ENCODE measurements at places on chromosomes 1 and 21.

GRCh38 chr1:231625975-231626534, 535 bp upstream of the DISC1 start:
- DNase-seq = no peak

DNA sequence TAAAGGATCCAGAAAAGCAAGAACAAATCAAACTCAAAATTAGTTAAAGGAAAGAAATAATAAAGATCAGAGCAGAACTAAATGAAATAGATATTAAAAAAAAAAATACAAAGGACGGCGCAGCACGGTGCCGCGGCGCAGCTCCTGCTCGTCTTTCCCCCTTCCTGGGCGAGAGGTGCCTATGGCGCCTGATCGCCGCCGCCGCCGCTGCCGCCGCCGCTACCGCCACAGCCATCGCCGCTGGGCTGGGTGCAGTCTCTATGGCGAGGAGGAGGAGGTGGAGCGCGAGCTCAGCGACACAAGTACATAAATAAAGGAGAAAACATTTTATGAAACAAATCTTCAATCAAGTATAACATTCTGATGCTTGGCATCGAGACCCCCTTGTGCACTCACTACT, 77.6 kb upstream of the VANGL1 start:
- no peak for DNase-seq

GRCh38 chr1:4418021-4418420, 236.4 kb upstream of the AJAP1 start:
- no peak for DNase-seq

DNA sequence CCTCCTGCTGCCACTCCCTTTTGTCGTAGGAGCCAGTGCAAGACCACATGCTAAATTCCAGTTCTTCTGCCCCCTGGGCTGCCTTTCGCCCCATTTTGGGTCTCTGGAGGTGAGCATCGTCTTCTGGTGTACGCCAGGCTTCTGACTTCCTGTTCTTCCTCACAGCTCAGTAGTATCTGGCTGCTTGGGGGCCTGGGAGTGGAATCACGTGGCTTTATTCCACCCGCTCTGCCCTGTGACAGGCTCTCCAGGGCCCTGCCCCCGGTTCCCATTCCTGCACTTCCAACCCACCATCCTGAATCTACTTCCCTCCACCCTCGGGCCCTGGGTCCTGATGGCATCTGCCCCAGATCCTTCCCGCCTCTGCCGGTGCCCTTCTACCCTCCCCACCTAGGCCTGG, 3.6 kb downstream of the NFASC start:
- no peak for DNase-seq

DNA sequence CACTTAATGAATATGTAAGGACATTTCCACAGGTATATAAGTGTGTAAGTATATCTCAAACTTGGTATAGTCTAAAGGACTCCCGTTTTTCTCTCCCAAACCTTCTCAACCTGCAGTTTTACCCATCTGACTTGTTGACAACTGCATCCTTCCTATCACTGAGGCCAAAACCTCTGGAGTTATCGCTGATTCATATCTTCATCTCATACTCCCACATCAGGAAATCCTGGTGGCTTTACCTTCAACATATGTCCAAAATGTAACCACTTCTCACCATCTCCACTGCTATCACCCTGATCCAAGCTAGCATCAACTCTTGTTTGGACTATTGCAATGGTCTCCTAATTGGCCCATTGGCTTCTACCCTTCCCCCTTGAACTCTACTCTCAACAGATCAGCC, 30.4 kb downstream of the SLAMF6 start:
- DNase-seq = no peak

- peak; percentile 0 for DNase-seq
Measured at GRCh38 chr1:35768350-35769187, 1.2 kb downstream of the CLSPN start.

DNA sequence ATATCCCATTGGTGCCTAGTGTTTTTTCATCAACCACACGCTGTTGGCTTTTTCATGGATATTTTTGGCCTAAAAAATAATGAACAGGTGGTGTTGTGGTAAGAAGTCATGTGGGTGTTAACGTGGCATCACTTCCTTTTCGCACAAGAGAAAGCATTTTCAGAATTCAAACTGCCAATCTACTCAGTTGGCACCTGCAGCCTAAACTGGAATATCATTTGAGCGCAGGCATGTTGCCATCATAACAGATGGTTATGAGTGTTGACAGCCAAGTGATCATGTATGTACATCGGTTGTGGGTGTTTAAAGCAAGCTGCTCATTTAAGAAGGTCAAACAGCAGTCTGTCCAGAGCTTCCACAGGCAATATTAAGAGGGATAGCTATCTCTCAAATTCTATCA, 1963.0 kb downstream of the NCAM2 start:
- no peak for DNase-seq

GRCh38 chr1:87450615-87451209, 122.0 kb downstream of the LMO4 start:
- DNase-seq = no peak

- peak; percentile 74 for DNase-seq
Measured at GRCh38 chr1:1230656-1231399, 973 bp downstream of the SDF4 start.

DNA sequence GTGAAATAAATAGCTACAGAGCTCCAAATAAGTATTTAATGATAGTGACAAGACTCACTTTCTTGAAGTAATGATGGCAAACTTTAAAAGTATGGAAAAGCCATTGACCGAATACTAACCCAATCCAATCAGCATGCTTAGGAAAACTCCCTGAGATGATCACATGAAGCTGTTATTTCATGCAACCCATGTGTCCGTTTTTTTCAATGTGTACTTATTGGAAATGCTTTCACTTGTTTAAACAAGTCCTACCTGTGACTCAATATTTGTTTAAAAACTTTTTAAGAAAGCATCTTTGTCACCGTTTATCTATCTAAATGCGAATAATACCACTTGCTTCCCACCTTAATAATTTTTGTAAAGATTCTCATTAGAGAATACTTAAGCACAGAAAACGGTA, 185.8 kb downstream of the NRIP1 start:
- no peak for DNase-seq
